ENCODE measurements at places on chromosomes 11 and 22. TPM values are rescaled to one million over a fixed set of nuclear protein-coding genes. Genes with fewer than 3 reads are reported as not detected.

The SMC1B gene
- 0.03 TPM for total RNA-seq

The PRR33 gene
- not detected for total RNA-seq

The CDC42BPG gene
- total RNA-seq, result 1.7 TPM

The GGT5 gene
- 2.7 TPM for total RNA-seq

The OR51E1 gene
- total RNA-seq, result not detected

The OR51B2 gene
- total RNA-seq, result not detected

The PC gene
- 38.6 TPM for total RNA-seq

The TRIM51 gene
- not detected for total RNA-seq

The KCNQ1 gene
- total RNA-seq, result 0.55 TPM

The STK33 gene
- 4.4 TPM for total RNA-seq

The SVIP gene
- total RNA-seq, result 13.5 TPM

The NADSYN1 gene
- total RNA-seq, result 45.5 TPM

The IL10RA gene
- total RNA-seq, result 0.07 TPM

The ANKK1 gene
- not detected for total RNA-seq

The INPPL1 gene
- total RNA-seq, result 72.6 TPM

The SLN gene
- 1.6 TPM for total RNA-seq

The NPTXR gene
- total RNA-seq, result 9.1 TPM

The ATL3 gene
- 34.0 TPM for total RNA-seq

The CHADL gene
- total RNA-seq, result not detected

The DESI1 gene
- 17.3 TPM for total RNA-seq

The A4GALT gene
- 15.2 TPM for total RNA-seq

The LIF gene
- 35.6 TPM for total RNA-seq

The SHANK2 gene
- total RNA-seq, result 6.3 TPM

The PRPF19 gene
- 193 TPM for total RNA-seq

The CEP126 gene
- total RNA-seq, result 3.3 TPM

The PLCB3 gene
- 19.9 TPM for total RNA-seq

The SRPRA gene
- 61.0 TPM for total RNA-seq

The SOX10 gene
- total RNA-seq, result not detected

The SLC1A2 gene
- 0.01 TPM for total RNA-seq

The DGCR6 gene
- 1.8 TPM for total RNA-seq

The CSF2RB gene
- total RNA-seq, result not detected

The ABCC8 gene
- total RNA-seq, result 2.8 TPM

The PLAAT5 gene
- total RNA-seq, result not detected

The TMEM132A gene
- total RNA-seq, result 135 TPM

The OR10A4 gene
- not detected for total RNA-seq

The ARVCF gene
- total RNA-seq, result 2.1 TPM

The MB gene
- total RNA-seq, result 8.6 TPM

The HMBS gene
- total RNA-seq, result 50.0 TPM

The KLHL35 gene
- 1.5 TPM for total RNA-seq

The HORMAD2 gene
- not detected for total RNA-seq

The MAJIN gene
- not detected for total RNA-seq

The PGA5 gene
- total RNA-seq, result not detected

The SORL1 gene
- 2.0 TPM for total RNA-seq

The SCO2 gene
- 3.0 TPM for total RNA-seq

The LGR4 gene
- 50.3 TPM for total RNA-seq

The OR6A2 gene
- not detected for total RNA-seq

The IGSF9B gene
- 1.9 TPM for total RNA-seq

The OR52B4 gene
- not detected for total RNA-seq

The DDIAS gene
- total RNA-seq, result 13.3 TPM

The RHOD gene
- total RNA-seq, result 49.4 TPM
